ENCODE measurements at places on chromosomes 1 and 21.

GRCh38 chr1:205256951-205257625, 29.3 kb downstream of the TMCC2 start:
- no peak for DNase-seq

- DNase-seq = peak; percentile 54
Observed at GRCh38 chr1:20446796-20447195, 39.2 kb downstream of the CAMK2N1 start.

DNA sequence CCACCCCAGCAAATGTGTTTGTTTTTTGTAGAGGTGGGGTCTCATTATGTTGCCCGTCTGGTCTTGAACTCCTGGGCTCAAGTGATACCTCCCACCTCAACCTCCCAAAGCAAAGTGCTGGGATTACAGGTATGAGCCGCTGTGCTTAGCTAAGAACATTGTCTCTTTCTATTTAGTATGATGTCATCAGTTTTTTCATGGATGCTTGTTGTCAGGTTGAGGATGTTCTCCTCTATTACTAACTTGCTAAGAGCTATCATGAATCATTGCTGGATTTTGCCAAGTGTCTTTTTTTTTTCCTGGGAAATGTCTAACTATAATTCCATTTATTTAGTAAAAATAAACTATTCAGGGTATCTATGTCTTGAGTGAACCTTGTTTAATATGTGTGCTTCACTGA, 19.0 kb upstream of the MPC2 start:
- no peak for DNase-seq

DNA sequence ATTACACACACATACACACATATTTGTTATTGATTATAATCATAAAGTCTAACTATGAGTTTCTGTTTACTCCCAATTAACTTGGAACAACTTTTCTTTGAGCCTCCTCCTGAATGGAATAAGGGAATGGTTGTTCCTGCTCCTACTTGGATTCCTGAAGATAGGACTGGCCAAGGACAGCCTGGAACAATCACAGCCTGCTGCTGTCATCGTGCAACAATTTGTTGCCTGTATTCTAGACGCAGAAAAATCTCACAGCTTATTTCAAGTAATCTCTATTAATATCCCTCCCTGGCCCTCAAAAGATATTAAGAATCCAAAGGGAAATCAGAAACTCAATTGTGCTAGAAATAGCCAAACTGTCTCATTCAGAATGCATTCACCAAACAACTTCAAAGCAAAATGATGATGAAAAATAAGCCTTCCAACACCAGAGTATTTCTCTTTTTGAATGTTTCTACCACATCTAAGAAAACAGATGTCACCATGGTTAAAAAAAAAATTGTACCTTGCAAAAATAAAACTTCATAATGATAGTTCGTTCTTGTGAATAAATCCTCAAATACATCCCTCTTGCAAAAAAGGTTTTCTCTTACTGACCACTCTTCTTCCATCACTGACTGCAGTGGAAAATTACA, 30.9 kb downstream of the RCAN1 start:
- no peak for DNase-seq

DNA sequence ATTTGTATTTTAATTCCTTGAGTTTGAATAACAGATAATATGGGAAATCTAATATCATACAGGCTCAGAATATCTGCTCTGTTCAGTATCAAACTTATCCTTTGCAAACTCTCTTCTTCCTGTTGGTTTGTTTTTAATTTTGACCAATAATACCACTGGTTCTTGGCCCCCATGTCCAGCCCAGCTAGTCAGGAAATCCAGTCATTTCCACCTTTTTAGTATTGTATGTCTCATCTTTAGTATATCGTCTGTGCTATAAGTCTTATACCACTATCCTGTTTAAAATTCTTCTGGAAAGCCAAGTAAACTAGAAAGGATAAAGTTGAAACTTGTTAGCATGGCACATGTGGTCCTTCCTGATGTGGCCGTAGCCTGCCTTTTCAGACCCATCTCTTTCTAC, 10.7 kb downstream of the SCCPDH start:
- DNase-seq = no peak

GRCh38 chr1:228150120-228150460, 360 bp downstream of the GJC2 start:
- DNase-seq = peak; percentile 75

DNA sequence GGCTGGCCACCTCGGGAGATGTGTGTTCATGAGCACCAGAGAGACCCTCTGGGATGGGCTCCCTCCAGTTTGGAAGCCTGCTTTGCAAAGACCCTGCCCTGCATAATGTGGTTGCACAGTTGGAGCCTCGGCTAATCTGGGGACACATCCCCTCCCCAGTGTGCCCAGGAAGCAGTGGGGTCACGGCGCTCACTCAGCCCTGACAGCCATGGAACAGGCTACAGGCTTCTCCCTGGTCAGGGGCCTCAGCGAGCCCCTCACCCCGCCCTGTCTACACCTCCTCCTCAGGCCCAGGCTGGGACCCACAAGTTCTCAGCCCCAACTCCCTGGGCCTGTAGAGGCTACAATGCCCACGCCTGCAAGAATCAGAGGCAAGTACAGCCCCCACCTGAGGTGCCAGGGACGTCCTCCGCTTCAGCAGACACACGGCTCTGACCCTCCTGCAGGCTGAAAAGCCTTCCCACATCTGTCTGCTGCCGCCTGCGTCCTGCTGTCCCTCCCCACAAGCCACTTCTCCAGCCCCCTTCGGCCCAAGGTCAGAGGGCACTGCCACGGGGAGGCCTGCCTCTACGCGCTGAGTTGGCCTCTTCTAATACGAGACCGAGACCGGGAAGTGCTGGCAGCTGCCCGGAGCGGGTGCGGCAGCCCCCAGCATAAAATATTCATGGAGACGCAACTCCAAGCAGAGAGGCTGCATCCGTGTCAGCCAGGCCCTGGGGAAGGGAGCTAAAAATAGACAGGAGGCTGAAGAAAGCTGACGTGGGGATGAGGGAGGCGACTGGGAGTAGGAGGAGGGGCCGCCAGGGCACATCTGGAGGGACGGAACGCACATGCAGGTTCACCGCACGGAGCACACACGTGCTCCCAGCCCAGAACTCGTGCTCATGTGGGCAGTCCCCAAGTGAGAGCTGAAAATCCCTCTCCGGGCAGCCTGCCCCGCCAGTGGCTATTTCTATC, 15.2 kb upstream of the GPR153 start:
- peak; percentile 82 for DNase-seq

GRCh38 chr1:228176024-228176395, 10.4 kb downstream of the IBA57 start:
- DNase-seq = no peak

GRCh38 chr1:42674682-42675081, 7.5 kb upstream of the YBX1 start:
- DNase-seq = no peak

DNA sequence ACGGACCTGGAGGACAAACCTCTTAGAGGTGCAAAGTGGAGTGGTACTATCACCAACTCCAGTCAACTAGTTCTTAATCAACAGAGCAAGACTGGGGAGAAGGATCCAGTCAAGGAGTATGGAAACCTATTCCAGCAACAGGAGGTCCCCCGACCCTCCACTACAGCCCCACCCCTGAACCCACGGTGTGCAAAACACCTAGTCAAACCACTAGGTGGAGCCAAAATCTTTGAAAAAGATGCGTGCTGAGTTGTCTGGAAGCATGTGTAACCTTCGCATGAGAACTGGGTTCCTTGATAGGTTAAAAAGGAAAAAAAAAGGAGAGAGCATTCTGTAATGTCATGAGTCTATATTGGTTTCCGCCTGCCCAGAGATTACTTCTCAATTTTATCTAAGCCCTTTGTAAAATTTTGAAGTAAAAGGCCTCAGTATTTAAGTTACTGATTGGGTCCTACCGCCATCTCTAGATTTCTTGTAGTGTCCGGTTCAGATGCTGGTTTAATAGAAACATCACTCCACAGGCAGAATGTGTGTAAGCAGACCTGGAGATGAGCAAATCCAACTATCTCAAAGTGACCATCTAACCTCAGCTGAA, 81.9 kb upstream of the HAO2 start:
- no peak for DNase-seq

GRCh38 chr21:46324390-46325072, 575 bp downstream of the PCNT start:
- DNase-seq = peak; percentile 95

DNA sequence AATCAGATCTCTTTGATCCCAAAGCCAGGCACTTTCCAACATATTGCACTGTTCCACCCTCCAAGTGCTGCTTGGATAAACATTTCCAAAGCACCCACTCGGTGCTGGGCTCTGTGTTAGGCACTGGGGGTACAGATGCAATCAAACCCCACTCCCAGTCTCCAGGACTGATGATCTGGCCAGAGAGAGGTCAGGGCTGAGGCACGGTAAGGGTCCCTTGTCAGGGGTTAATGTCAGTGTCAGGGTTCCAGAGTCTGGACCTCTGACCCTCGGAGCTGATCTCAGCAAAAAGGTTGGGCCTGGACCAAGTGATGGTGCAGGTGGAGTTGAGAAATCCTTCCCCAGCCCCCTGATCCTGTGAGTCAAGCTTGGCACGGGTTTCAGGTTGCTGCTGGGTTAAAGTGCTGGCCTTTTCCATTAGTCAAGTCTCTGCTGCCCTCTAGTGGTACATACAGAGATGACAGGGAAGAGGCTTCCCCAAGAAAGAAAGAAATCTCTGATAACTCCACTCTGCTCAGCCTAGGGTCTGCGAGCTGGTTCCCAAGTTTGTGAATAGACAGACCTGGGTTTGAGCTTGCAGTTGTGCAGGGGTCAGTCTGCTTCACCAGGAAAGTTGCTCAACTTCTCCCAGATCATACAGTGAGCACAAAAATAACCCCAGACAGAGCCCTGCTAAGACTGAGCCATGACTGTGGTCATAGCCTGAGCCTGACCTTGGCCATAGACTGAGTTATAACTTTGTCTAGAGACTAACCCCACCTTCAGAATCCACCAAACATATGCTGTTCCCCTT, 74.6 kb downstream of the DMRTA2 start:
- no peak for DNase-seq

DNA sequence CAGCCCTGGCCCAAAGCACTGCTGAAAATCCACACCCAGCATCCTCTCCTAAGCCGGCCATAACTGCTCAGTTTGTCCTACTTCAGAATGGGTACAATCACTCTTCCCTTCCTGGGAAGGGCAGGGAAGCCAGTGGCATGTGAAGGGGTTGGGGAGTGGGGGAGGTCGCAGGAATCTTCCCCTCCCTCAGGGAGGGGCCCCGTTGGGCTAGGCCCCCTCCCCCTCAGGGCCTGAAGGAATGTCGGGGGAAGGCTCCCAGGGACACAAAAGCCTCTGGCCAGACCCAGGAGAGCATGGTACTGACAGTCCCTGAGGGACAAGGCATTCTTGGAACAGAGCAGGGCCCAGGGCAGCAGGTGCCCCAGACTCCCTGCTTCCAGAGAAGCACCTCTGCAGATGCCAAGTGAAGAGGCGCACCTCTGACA, 1.2 kb downstream of the ELOVL1 start:
- DNase-seq = no peak

DNA sequence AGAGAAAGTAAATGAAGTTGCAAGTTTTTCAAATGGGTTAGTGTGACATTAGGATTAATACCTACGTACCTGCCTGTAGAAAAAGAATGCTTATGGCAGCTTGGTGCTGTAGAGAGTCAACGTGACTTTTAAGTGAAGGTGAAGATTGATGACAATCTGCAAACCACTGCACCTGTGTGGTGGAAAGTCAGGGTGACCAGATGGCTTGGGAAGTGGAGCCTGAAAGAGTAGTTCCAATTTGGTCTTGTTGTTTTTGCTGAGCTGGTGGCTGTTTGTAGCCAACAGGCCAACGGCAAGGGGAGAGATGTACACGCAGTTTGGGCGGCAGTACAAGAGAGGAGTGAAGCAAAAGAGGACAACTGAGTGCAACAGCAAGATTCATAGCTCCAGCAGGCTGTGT, 78.1 kb upstream of the JAK1 start:
- no peak for DNase-seq

DNA sequence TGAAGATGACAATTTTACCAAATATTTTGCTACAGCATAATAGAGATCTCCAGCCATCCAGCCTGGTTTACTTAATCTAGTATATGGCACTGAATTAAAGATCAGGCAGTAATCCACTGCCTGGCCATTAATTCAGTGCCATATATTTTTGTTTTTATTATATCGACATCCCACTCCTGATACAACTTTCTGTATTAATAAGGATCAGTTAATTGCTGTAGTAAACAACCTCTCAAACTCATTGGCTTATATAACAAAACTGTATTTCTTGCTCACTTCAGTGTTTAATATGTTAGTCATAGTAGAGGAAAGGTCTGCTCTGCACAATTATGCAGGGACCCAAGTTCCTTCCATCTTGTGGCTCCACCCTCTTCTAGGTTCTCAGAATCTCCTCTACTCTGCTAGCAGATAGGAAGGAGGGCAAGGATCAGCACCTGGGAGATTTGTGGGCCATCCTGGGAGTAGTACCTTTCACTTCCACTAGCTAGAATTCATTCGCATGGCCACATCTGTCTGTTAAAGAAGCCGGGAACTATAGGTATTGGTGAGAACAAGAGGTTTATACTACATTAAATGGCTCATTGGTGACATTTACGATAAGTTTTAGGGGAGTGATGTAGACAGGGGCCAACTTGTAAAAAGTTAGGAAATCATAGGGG, 3.6 kb upstream of the ZDHHC18 start:
- DNase-seq = no peak

DNA sequence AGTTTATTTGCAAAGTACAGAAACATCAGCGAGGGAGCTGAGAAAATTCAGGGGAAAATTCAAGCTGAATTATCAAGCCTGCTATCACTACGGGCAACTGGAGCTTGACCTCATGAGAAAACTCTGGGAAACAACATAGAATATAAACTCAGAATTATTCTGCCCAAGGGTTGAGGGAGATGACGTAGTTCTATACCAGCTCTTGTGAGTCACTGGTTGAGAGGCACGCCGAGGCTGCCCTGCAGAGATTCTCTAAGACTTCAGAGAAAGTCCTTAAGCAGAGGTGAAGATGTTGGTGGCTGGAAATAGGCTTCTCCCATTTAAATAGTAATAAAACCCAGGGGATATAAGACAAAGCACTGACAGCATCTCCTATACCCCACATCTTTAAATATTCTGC, 12.3 kb downstream of the SYDE2 start:
- no peak for DNase-seq

DNA sequence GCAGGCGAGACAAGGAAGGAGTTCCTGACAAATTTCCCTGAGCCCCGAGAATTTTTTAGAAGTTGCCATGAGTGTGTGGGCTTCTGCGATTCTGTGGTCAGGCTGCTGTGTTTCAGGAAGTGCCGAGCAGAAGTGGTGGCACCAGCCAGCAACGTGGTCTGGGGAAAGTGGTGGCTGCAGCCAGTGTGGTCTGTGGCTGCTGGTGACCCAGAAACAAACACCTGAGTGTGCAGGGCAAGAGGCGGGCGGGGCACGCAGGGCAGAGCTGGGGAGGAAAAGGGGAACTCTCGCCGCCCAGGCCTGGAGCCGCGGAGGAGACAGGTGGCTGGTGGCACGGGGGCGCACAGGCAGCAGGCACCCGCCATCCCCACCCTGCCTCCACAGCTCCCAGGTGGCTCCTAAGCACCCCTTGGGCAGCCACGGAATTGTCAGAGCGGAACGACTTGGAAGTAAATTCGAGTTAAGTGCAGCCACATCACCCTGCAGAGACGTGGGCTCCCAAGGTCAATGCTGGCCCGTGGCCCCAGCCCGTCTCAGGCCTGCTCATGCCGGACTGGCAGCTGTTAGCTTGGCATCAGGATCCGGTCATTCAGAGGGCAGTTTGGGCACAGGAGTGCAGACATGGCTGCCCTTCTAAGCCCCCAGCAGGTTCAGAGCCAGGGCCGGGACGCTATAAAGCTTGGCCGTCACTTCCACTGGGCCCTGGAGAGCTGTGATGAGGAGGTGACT, 25.1 kb downstream of the PRDM16 start:
- no peak for DNase-seq

GRCh38 chr1:62800825-62801306, 16.9 kb downstream of the ATG4C start:
- DNase-seq = no peak
